ENCODE measurements at places on chromosomes 4 and X.

GRCh38 chr4:78707793-78708192, 68.4 kb upstream of the BMP2K start:
- DNase-seq: no peak

- DNase-seq: no peak
Observed at GRCh38 chrX:46626566-46626965, 53.0 kb downstream of the CHST7 start.

DNA sequence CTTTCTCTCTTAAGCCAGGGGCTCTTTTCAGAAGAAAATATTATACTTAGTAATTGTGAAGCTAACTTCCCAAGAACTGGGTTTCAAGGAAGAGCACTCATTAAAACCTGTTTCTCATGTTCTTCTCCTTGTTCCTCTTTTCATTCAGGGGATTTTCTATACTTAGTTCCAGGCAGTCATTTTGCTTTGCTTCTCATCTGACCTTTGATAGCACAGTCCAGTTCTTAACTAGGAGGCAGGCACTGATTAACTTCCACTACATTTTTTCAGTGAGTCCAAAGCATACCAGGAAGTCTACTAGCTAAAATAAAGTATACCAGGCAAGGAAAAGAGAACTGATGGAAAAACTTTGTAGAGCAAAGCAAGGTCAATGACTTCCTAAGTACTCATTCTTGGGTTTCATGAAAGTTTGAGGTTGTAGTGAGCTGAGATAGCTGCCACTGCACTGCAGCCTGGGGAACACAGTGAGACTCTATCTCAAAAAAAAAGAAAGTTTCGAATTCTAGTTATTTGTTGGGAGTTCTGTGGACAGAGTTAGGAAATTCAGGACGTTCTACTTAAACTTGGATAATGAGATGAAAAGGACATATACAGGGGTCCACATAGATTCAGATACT, 190.1 kb upstream of the HS3ST1 start:
- DNase-seq: no peak

DNA sequence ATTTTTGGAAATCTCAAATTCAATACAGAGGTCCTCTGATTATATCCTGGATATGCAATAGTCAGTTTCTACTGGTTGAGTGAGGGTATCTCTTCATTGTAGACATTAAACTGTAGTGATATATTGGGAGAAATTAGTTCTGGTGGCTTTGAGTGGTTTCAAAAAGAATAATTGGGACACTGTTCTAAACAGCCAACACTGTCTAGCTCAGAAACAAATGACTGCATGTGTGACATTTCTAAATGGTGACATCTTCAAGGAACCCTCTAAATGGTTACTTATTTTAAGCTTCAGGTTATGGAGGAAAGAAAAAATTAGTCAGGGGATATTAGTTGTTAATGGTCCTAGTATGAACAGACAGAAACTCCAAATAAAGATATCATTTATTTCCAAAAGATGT, 186.2 kb downstream of the LARP7 start:
- DNase-seq: no peak

GRCh38 chr4:31237233-31237632, 517.1 kb downstream of the PCDH7 start:
- no peak for DNase-seq
